PC-9 (cell line): ENCODE measurements at places on chromosomes 16 and 17. TPM values are rescaled to one million over a fixed set of nuclear protein-coding genes. Genes with fewer than 3 reads are reported as not detected.
A peak's percentile ranks its signal among the peaks of the same experiment; 100 is the strongest.

GRCh38 chr17:40485851-40486521 lies 15.4 kb downstream of the TNS4 start:
- peak; percentile 83 for DNase-seq

DNA sequence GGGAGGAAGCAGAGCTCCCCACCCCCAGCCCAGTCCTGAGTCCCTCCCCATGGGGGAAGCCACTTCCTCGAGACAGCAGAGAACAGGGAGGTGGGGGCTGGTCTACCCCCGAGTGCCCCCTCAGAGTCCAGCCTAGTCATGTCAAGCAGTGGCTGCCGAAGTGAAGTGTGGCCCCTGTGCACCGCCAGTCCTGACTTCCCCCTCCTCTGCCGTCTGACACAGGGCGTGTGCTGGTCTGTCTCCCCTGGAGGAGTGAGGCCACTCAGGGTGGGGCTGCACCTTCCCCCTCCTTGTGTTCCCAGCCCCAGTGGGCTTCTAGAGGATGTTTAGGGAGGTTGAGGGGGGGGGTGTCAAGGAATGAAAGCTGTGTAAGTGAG lies 46.9 kb downstream of the MRC2 start:
- no peak for DNase-seq

DNA sequence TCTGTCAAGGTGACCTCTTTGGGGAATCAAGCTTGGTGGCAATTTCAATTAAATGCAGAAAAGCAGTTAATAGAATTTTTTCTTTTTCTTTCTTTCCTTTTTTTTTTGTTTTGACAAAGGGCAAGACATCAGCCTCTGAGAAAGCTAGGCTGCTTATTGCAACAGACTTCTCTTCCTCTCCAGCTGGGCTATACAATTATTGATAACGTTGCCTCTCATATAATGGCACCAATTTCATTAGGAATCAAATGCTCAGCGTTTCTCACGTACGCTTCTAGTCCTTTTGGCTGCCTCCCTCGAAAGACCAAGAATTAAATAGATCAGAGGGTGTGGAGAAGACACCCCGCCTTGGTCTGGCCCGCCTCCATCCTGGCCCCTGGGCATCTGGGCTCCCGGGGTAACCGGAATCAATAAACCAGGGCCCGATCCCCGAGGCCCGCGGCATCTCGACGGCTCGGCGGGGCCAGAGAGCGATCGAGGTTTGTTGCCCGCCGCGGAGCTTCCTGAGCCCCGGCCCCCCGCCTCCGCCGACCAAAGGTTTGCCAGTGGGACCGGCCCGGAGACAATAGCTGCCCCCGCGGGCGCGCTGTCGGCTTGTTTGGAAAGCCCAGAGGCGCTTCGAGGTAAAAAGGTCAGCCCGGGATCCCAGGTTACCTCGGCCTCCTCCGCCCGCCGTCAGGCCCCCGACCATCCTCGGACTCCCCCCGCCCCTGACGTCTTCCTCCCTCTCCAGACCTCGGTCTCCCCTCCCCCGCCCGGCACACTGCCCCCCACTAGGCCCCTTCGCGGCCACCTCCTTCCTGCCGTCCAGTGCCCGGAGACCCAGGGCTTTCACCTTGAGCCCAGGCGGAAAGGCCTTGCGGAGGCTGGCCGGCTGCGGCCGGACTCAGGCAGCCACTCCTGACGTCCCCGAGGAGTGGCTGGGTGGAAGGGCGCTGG lies 3.9 kb downstream of the HOXB1 start:
- no peak for DNase-seq

DNA sequence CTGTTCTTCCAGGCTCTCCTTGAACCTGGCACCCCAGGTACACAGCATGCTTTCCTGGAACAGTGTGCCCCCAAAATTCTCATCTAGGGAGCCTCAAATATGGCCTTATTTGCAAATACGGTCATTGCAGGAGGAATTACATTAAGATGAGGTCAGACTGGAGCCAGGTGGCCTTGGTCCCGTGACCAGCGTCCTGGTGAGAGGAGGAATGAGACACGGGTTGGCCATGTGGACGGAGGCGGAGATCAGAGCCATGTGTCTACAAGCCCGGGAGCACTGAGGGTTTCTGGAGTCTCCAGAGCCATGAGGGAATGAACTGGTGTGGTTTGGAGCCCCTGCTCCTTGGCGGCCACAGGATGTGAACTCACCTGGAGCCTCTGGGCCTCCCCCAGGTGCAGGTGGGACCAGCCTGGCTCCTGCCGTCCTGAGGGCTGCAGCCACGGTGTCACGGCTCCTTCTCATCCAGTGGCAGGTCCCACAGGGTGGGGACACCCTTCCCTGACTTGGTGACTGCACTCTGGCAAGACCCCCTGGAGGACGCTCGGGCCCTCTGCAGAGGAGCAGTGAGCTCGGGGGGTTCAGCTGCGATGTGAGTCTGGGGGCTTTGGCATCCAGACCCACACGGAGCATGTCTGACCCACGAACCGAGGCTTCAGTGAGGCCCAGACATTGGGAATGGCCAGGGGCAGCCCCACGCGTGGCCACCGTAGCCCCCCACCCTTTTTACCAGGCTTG lies 21.8 kb upstream of the GNG13 start:
- DNase-seq = no peak

DNA sequence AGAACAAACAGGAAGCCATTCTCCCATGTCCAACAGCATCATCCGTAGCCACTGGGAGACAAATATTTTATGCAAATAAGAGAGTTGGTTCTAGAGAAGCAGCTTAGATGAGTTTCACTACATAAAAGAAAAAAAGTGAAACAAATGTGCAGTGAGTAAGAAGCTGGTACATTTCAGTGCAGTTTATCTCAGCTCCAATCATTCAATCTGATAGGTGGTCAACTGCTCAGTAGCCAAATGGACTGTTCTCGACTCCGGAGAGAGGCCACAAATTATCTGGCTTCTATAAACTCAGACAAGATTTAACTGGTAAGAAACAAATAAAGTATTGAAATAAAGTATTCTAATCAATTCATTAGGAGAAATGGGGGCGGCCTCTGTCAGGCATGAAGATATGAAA lies 68.3 kb downstream of the MAF start:
- DNase-seq = no peak

GRCh38 chr16:9625122-9625521 lies 533.7 kb downstream of the HAPSTR1 start:
- no peak for DNase-seq

GRCh38 chr16:88331989-88332920 lies 50.5 kb upstream of the ZNF469 start:
- DNase-seq = peak; percentile 98

- no peak for DNase-seq
These were observed 41.6 kb upstream of the ZNF750 start for GRCh38 chr17:82881324-82881823.

GRCh38 chr17:80018917-80019651 lies 16.6 kb downstream of the TBC1D16 start:
- DNase-seq = no peak

GRCh38 chr16:66538910-66539309 lies 11.0 kb downstream of the TK2 start:
- DNase-seq = no peak

DNA sequence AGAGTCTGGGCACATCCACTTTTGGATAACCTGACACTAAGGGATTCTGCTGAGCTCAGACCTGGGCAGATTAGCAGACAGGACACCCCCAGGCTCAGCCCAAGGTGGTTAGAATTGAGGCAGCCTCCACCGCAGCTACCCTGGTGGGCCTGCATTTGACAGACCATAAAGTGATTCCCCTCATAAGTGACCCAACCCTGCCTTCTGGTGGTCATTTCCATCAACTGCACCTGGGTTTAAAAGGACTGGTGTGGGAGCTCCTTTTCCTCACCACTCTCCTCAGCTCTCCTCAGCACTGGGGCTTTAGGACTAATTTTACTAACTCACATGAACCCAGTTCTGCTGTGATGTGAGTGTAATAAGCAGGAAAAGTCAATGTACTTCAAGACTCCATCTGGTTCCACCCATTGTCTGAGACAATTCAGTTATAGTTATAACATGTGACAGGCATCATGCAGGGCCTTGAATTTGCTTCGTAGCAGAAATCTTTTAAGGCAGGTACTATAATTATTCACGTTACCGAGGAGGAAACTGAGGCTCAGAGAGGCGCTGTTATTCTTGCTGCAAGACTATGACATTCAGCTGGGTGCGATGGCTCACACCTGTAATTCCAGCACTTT lies 42.5 kb downstream of the MYH3 start:
- no peak for DNase-seq

GRCh38 chr16:57994778-57995177 lies 5.7 kb downstream of the ZNF319 start:
- DNase-seq = peak; percentile 69

DNA sequence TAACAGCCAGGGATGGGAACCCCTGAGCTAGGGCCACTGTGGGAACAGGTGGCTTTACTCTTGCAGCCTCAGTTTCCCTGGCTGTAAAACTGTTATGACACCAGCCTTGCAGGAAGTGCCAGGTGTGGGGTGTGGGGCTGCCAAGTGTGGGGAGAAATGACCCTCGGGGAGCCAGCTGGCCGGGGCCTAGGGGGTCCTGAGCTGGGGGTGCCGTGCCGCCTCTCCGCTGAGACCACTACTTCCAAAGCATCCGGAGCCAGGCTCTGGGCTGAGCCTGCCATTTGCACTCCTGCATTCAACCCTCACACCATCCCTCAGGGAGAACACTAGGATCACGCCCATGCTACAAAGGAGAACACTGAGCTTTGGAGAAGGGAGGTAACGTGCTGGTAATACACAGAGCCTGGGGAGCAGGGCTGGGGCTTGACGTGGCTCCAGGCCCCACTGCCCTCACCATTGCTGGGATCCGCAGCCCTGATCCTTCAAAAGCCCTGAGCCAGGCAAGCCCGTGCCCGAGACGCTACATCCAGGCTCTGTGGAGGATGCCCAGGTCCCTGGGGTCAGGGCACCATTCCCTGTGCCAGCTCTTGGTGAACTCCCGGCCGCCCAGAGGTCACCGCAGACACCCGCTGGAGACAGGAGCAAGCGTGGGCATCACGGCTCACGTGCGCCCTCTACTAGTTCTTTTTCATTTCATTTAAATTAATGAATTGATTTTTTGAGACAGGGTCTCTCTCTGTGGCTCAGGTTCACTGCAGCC lies 28.8 kb upstream of the GINS2 start:
- DNase-seq = peak; percentile 47

MILR1 gene
- total RNA-seq = 22.9 and 25.6 TPM in 2 replicates

CD300LB gene
- total RNA-seq = not detected in 2 replicates

KCNJ12 gene
- total RNA-seq = 1.1 and 2.0 TPM in 2 replicates

TRIM72 gene
- total RNA-seq = 0.09 TPM in 1 of 2 replicates, not detected in the other

SLC16A6 gene
- 0.70 and 0.83 TPM in 2 replicates for total RNA-seq

CDYL2 gene
- 0.68 and 3.3 TPM in 2 replicates for total RNA-seq

SLC5A10 gene
- total RNA-seq = 0.08 and 0.17 TPM in 2 replicates

VMP1 gene
- total RNA-seq = 222 and 236 TPM in 2 replicates

SLFN12L gene
- not detected in 2 replicates for total RNA-seq
